ENCODE measurements at places on chromosomes 3 and 15. TPM values are rescaled to one million over a fixed set of nuclear protein-coding genes. Genes with fewer than 3 reads are reported as not detected.

TIPARP gene
- 78.8 TPM for total RNA-seq

DNA sequence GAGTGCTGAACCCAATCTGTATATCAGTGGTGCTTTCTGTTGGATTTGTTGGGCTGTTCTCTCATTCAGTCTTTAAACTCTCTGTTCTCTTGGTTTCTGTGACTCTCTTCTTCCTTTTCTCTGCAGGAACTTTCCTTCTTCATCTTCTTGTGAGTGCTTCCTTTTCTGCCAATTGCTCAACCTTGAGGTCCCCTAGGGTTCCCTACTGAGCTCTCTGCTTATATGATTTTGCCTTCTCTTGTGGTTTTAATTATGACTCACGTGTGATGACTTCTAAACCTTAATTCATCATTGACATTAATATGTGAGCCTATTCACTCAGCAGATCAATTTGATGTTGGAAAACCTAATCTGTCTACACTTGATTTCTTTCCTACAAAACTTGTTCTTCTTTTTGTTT, 39.4 kb downstream of the MOBP start:
- H3K27me3 ChIP-seq = peaks cover 7% of the 10 kb centered on the region
- no peak for DNase-seq
- no peak overlapping the region for H3K4me3 ChIP-seq
- H3K36me3 ChIP-seq = no peaks in the 10 kb centered on the region
- no peaks in the 10 kb centered on the region for H3K4me1 ChIP-seq

ATP13A5 gene
- total RNA-seq = not detected

DNA sequence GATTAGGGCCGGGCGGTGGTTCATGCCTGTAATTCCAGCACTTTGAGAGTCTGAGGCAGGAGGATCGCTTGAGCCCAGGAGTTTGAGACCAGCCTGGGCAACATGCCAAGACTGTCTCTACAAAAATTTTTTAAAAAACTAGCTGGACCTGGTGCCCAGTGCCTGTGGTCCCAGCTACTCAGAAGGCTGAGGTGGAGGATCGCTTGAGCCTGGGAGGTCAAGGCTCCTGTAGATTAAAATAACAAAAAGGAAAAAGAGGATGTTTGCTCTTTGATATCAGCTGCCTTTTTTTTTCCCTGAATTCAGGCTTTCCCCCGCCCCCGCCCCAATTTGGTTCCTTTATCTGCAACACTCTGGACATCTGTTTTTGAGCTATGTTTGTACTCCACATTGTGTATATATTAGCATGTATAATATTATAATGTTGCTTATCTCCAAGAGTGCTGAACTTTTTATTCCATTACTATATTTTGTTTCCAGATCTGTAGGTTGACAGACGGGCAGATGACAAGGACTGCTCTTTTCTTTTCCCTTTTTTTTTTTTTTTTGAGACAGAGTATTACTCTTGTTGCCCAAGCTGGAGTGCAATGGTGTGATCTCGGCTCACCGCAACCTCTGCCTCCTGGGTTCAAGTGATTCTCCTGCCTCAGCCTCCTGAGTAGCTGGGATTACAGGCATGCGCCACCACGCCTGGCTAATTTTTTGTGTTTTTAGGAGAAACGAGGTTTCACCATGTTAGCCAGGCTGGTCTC, 4.6 kb downstream of the SNAP23 start:
- no peak overlapping the region for H3K27ac ChIP-seq
- no peak overlapping the region for H3K4me3 ChIP-seq
- peaks cover 3% of the 10 kb centered on the region for H3K36me3 ChIP-seq
- H3K4me1 ChIP-seq = peaks cover 31% of the 10 kb centered on the region

- peaks cover 40% of the 10 kb centered on the region for H3K36me3 ChIP-seq
- H3K4me1 ChIP-seq = peaks cover 8% of the 10 kb centered on the region
- no peak overlapping the region for H3K27ac ChIP-seq
- H3K4me3 ChIP-seq = no peak overlapping the region
- no peaks in the 10 kb centered on the region for H3K27me3 ChIP-seq
Observed at GRCh38 chr15:68808770-68809169, 11.9 kb downstream of the ANP32A start.

- no peaks in the 10 kb centered on the region for H3K4me1 ChIP-seq
- H3K27ac ChIP-seq = no peak overlapping the region
- no peak overlapping the region for H3K4me3 ChIP-seq
- DNase-seq = no peak
Observed at GRCh38 chr3:23242106-23242505, 39.0 kb downstream of the UBE2E2 start.

TM6SF1 gene
- 0.33 TPM for total RNA-seq

DNA sequence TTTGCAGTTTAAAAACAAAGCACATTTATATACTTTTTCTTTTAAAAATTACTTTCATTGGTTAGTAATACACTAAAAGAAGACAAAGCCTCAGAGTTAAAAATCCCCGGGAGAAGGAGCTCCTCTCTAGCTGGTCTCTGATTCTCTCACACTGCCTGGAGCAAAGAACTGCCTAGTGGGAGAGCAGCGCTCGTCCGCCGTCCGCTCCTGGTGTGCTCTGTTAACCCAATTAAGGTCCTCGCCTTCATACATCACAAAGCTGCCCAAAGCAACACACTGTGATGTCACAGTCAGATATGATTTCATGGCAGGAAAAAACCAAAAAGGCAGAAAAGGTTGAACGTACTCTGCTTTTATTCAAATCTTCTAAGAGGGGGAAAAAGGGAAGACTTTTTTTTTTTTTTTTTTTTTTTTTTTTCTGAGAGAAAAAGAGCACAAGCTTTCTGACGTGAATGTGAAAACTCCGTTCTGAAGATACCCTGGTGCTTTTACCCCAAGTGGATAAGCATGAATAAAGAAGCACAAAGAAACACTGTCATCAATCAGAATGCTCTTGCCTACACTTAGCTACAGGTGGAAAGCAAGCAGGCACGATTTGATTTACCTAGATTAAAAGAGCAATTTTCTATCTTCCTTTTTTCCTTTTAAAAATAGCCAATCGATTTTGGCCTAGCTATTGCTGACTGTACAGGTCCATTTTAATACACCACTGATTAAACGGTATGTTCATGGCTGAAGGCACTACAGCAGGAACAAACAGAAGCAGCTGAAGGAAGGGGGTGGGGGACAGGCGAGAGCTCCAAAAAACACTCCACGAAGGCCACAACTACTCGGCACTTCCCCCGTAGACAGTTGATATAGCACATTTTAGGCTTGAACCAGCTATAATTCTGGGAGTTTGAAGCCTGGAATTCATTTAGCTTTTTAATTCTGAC, 115.2 kb downstream of the TIGIT start:
- H3K27ac ChIP-seq = no peak overlapping the region
- no peak for DNase-seq
- no peaks in the 10 kb centered on the region for H3K36me3 ChIP-seq
- H3K4me3 ChIP-seq = no peak overlapping the region

DNA sequence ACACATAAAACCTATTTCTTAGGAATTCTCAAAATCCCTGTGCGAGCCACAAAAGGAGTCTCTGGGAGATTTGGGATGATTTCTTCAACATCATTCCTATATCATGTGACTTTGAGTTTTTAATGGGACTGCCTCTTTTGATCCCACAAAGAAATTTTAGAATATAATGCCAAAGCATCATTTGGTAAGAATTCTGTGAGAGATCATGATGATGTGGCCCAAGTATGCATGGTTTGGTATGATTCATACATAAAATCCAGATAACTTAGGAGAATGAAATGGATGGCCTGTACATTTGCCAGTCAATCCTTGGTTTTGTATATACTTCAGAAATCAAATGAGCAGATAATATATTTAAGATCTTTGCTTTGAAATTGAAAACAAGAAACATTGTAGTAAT, 61.3 kb downstream of the UBE2E2 start:
- no peaks in the 10 kb centered on the region for H3K4me1 ChIP-seq
- no peak overlapping the region for H3K27ac ChIP-seq
- no peaks in the 10 kb centered on the region for H3K36me3 ChIP-seq

EXOSC7 gene
- 42.3 TPM for total RNA-seq

DNA sequence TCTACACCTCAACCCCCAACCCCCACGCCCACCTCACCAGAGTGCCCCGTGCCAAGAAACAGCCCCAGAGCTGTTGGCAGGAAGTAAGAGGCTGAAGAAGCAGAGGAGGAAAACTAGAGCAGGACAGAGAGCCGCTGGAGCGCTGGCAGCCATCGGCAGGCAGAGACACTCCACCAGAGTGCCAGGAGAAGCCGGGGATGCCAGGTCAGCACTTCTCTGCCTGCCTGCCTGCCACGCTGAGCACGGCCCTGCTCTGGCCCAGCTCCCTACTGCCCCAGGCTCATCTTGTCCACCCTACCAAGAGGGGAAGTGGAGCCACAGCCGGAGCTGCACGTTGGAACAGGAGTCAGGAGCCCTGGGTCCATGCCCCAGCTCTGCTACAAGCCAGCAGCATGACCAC, 29.7 kb downstream of the CACNA2D2 start:
- no peaks in the 10 kb centered on the region for H3K36me3 ChIP-seq
- no peak for DNase-seq
- H3K27me3 ChIP-seq = no peaks in the 10 kb centered on the region
- no peak overlapping the region for H3K4me3 ChIP-seq
- H3K27ac ChIP-seq = peak overlapping the region; percentile 55

All from T-cell (primary cell).